Thoracic aorta (tissue), 2 donors: ENCODE measurements at places on chromosomes 11 and 22.

DNA sequence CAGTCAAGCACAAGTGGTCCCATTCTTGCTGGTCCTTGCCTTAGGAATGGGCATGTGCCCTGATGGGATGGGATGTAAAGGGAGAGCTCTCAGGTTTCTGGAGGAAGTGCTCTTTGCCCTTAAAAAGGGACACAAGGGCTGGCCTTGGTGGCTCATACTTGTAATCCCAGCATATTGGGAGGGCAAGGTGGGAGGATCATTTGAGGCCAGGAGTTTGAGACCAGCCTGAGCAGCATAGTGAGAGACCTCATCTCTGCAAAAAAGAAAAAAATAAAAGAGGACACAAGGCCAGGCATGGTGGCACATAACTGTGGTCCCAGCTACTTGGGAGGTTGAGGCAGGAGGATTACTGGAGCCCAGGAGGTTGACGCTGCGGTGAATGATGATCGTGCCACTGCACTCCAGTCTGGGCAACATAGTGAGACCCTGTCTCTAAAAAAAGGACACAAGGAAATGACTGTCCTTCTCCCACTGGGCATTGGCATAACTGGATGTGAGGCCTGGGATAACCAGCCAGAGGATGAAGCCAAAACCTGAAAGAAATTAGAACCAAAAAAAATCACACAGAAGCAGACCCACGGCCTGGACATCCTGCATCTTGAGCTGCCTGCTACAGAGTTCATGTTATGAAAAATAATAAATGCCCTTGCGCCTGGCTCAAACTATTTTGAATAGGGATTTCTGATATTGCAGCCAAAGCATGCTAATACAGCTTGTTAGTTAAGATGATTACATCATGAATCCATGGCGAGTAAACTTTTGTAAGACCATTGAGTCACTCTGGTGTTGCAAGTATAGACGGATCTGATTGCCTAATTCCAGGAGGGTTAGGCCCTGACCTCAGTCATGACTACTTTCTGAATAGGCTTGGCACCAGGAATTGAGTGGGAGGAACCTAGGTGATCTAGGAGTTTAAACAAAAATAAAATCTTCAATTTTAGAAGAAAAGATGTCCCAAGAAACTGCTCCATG, 12.9 kb upstream of the CRKL start:
- DNase-seq, result no peak
- no peaks in the 10 kb centered on the region for H3K4me1 ChIP-seq
- no peak overlapping the region for H3K27ac ChIP-seq
- no peak overlapping the region for H3K4me3 ChIP-seq

- no peak overlapping the region for H3K27ac ChIP-seq
- H3K36me3 ChIP-seq, result no peaks in the 10 kb centered on the region
- H3K4me3 ChIP-seq, result no peak overlapping the region
- no peaks in the 10 kb centered on the region for H3K4me1 ChIP-seq
These were observed 153.0 kb upstream of the LRRC4C start for GRCh38 chr11:41612415-41612814.

GRCh38 chr11:1881442-1882264, 10.0 kb downstream of the PRR33 start:
- peaks cover 3% of the 10 kb centered on the region for H3K36me3 ChIP-seq
- DNase-seq, result no peak
- no peaks in the 10 kb centered on the region for H3K27me3 ChIP-seq

DNA sequence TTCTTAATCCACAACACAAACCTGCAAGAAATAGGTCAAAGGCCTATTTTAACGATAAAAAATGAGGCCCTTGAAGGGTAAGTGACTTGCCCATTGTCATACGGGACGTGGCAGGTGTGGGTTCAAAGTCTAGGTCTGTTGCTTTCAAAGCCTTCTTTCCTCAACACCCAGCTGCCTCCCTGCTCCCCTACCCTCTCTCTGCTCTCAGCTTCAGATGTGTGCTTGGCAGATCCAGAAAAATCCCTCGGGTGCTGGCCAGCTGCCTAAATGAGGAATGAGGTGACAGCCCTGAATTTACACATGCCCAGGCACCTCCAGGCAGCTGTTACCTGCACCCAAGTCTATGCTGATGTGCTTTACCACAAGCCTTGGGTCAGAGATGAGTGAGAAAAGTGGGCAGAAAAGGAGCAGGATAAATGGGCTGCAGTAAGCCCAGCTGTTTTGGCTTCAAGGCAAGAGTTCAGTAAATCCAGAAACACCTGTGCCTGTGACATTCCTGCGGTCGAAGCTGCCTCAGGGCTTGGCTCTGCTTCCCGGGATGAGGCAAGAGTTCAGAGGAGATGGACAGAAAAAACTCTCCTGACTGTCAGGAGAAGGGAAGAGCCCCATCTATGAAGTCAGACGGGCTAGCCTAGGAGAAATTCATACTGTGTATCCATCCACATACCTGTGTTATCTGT, 49.9 kb upstream of the LDLRAD3 start:
- DNase-seq, result no peak
- no peak overlapping the region for H3K27ac ChIP-seq
- H3K4me3 ChIP-seq, result no peak overlapping the region
- H3K4me1 ChIP-seq, result no peaks in the 10 kb centered on the region
- H3K27me3 ChIP-seq, result no peaks in the 10 kb centered on the region
- no peaks in the 10 kb centered on the region for H3K36me3 ChIP-seq

- H3K27me3 ChIP-seq, result no peaks in the 10 kb centered on the region
- H3K36me3 ChIP-seq, result no peaks in the 10 kb centered on the region
- no peak overlapping the region for H3K4me3 ChIP-seq
These were observed 37.6 kb upstream of the RCN1 start for GRCh38 chr11:32053151-32053888.

- no peaks in the 10 kb centered on the region for H3K36me3 ChIP-seq
- H3K4me3 ChIP-seq, result no peak overlapping the region
- H3K27me3 ChIP-seq, result no peaks in the 10 kb centered on the region
These were observed 42.1 kb downstream of the LRRC32 start for GRCh38 chr11:76628408-76628947.

- no peaks in the 10 kb centered on the region for H3K36me3 ChIP-seq
- H3K27me3 ChIP-seq, result no peaks in the 10 kb centered on the region
- no peak overlapping the region for H3K4me3 ChIP-seq
- H3K4me1 ChIP-seq, result peaks cover under 1% of the 10 kb centered on the region
- no peak overlapping the region for H3K27ac ChIP-seq
- DNase-seq, result no peak
These were observed 6.2 kb downstream of the DNAJC24 start for GRCh38 chr11:31375879-31376278.

DNA sequence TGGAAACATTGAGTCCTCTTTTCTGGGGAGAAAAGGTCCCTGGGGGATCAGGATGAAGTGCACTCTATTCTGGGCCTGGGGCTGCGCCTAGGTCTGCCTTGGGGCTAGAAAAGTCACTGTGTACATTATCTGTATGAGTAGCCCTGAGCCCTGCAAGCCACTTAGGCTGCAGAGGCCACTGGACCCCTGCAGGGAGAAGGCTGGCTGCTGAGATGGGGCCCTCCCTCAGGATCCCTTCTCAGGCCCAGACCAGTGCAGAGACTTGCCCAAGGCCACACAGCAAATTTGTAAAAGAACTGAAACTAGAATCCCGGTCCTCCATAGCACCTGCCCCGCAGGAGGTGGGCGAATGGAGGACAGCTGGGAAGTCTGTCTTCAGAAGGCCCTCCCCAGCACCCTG, 26.8 kb upstream of the HMOX1 start:
- H3K4me3 ChIP-seq, result no peak overlapping the region
- no peak overlapping the region for H3K27ac ChIP-seq
- H3K27me3 ChIP-seq, result no peaks in the 10 kb centered on the region
- peaks cover 32% of the 10 kb centered on the region for H3K4me1 ChIP-seq

DNA sequence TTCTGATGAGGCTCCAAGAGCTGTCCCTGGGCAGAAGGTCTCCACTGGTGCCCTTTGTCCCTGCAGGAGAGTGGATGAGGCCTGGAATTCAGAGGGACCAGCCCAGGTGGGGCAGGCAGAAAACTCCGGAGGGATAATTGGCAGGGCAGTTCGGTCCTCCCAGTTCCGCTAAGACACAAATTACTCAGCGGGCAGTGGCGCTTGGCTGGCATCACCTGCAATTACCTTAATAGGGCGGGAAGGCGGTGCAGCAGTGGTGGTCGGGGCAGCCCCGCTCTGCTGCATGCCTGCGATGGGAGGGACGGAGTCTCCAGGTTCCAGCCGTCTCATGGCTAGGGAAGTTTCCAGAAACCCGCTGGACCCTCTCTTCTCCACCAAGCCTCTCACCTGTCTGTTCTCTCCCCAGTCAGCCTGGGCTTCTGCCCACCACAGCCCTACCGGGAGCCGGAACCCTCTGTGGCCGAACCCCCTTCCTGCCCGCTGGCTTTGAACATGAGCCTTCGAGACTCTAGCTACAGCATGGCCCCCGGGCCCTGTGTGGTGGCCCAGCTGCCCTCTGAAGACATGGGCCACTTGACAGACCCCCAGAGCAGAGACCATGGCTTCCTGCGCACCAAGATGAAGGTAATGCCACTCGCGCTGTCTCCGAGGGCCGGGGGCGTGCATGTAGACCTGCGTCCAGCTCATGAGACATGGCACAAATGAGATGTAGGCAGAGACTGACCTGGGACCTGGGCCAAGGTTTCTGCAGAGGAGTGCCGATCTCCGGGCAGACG, 7.0 kb downstream of the OVOL1 start:
- no peaks in the 10 kb centered on the region for H3K36me3 ChIP-seq
- H3K4me3 ChIP-seq, result no peak overlapping the region
- H3K4me1 ChIP-seq, result no peaks in the 10 kb centered on the region
- no peak overlapping the region for H3K27ac ChIP-seq
- H3K27me3 ChIP-seq, result no peaks in the 10 kb centered on the region

DNA sequence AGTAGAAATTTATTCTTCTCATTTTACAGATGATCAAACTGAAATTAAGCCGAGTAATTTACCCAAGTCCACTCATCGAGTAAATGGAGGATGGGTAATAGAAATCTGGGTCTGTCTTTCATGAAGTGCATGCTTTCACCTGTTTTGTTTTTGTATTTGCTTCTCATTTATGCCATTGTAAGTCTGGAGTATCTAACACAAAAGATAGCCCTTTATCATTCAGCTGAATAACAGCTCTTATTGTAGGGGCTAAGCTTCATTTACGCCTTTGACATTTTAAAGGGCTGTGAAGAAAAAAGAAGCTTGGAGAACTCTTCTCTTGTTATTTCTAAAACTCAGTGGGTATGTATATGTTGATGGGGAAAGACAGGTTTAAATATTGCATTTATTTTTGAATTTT, 1196.2 kb upstream of the TENM4 start:
- H3K27ac ChIP-seq, result no peak overlapping the region
- no peaks in the 10 kb centered on the region for H3K27me3 ChIP-seq
- DNase-seq, result no peak
- no peaks in the 10 kb centered on the region for H3K36me3 ChIP-seq
- H3K4me1 ChIP-seq, result no peaks in the 10 kb centered on the region

- no peak for DNase-seq
- no peak overlapping the region for H3K27ac ChIP-seq
- no peak overlapping the region for H3K4me3 ChIP-seq
- H3K27me3 ChIP-seq, result no peaks in the 10 kb centered on the region
- H3K4me1 ChIP-seq, result no peaks in the 10 kb centered on the region
- no peaks in the 10 kb centered on the region for H3K36me3 ChIP-seq
These were observed 21.7 kb upstream of the KIAA0930 start for GRCh38 chr22:45262195-45262930.

- DNase-seq, result no peak
- H3K27ac ChIP-seq, result no peak overlapping the region
- no peaks in the 10 kb centered on the region for H3K4me1 ChIP-seq
- no peaks in the 10 kb centered on the region for H3K27me3 ChIP-seq
These were observed 93.9 kb downstream of the MED15 start for GRCh38 chr22:20601308-20601707.

DNA sequence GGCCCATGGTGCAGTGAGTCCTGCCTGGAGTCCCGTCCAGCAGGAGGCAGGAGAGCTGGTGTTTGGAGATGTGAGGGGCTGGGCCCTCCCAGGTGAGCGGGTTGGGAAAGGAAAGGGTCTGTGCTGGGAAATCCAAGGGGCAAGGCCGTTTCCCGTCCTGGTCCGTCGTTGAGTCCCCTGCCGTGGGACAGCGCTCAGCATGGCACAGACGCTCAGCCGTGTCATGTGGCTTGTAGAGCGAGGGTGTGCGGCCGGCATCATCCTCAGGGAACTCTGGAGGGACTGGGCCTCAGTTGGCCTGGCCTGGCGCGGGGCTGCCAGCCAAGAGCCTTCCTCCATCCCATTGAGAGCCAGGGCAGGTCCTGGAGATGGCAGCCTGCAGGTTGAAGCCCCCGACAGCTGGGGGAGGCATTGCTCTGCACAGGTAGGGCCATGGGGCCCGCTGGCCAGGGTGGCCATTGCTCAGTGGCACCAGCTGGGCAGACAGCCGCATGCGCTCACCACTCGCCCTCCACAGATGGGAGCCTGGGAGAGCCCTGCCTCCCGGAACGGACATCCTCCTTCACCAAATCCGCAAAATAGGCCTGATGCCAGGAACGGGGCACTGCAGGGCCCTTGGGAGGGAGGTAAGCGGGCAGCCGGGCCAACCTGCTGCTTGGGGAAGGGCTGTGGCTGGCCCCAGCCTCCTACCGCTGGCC, 28.7 kb downstream of the KCNQ1 start:
- no peaks in the 10 kb centered on the region for H3K36me3 ChIP-seq
- no peak overlapping the region for H3K4me3 ChIP-seq
- no peak for DNase-seq
- no peak overlapping the region for H3K27ac ChIP-seq

- H3K4me1 ChIP-seq, result no peaks in the 10 kb centered on the region
These were observed 21.6 kb downstream of the MGAT3 start for GRCh38 chr22:39478441-39478850.

- H3K36me3 ChIP-seq, result peaks cover 32% of the 10 kb centered on the region
- no peak for DNase-seq
- H3K27me3 ChIP-seq, result no peaks in the 10 kb centered on the region
- H3K4me1 ChIP-seq, result peaks cover 98% of the 10 kb centered on the region
These were observed 44.7 kb downstream of the MICAL2 start for GRCh38 chr11:12154871-12155668.

DNA sequence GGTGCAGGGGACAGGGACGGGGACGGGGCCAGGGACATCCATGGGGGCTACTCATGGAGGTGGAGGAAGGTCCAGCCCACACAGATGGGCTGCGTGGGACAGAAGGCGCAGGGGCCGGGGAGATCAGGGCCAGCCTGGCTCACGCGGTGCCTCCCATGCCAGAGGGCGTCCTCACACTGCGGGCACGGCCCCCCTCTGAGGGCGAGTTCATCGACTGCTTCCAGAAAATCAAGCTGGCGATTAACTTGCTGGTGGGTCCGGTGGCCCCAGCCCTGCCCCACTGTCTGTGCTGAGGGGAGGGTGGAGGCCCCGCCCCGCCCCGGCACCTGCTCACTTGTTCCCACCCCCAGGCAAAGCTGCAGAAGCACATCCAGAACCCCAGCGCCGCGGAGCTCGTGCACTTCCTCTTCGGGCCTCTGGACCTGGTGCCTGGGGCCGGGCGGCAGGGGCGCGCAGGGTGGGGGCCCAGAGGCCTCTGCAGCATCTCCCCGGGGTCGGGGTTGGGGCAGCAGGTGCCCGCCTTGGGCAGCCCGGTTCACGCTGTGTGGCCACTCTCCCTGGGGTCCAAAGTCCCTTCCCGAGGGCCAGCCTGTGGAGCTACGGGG, 15.8 kb downstream of the EPS8L2 start:
- H3K4me1 ChIP-seq, result peaks cover 13% of the 10 kb centered on the region
- no peak overlapping the region for H3K27ac ChIP-seq

GRCh38 chr11:95536047-95536690, 253.4 kb downstream of the FAM76B start:
- H3K4me1 ChIP-seq, result no peaks in the 10 kb centered on the region
- no peak overlapping the region for H3K27ac ChIP-seq
- H3K4me3 ChIP-seq, result no peak overlapping the region
- no peaks in the 10 kb centered on the region for H3K36me3 ChIP-seq
- H3K27me3 ChIP-seq, result no peaks in the 10 kb centered on the region
- no peak for DNase-seq

- no peaks in the 10 kb centered on the region for H3K36me3 ChIP-seq
- no peaks in the 10 kb centered on the region for H3K4me1 ChIP-seq
- no peak overlapping the region for H3K27ac ChIP-seq
- no peak overlapping the region for H3K4me3 ChIP-seq
These were observed 21.2 kb upstream of the YWHAH start for GRCh38 chr22:31923136-31923535.
